ENCODE measurements at places on chromosomes 4 and X. TPM values are rescaled to one million over a fixed set of nuclear protein-coding genes. Genes with fewer than 3 reads are reported as not detected.

The ANOS1 gene
- 19.3 TPM for total RNA-seq

- peak overlapping the region; percentile 40 for H3K4me3 ChIP-seq
- H3K4me1 ChIP-seq: peaks cover 27% of the 10 kb centered on the region
- H3K27ac ChIP-seq: peak overlapping the region; percentile 98
- no peaks in the 10 kb centered on the region for H3K27me3 ChIP-seq
Measured at GRCh38 chr4:184472614-184473498, 1.5 kb downstream of the IRF2 start.

- H3K4me3 ChIP-seq: no peak overlapping the region
- no peaks in the 10 kb centered on the region for H3K27me3 ChIP-seq
- peaks cover 12% of the 10 kb centered on the region for H3K4me1 ChIP-seq
- no peaks in the 10 kb centered on the region for H3K36me3 ChIP-seq
Measured at GRCh38 chrX:378443-378842, 8.3 kb downstream of the PPP2R3B start.

DNA sequence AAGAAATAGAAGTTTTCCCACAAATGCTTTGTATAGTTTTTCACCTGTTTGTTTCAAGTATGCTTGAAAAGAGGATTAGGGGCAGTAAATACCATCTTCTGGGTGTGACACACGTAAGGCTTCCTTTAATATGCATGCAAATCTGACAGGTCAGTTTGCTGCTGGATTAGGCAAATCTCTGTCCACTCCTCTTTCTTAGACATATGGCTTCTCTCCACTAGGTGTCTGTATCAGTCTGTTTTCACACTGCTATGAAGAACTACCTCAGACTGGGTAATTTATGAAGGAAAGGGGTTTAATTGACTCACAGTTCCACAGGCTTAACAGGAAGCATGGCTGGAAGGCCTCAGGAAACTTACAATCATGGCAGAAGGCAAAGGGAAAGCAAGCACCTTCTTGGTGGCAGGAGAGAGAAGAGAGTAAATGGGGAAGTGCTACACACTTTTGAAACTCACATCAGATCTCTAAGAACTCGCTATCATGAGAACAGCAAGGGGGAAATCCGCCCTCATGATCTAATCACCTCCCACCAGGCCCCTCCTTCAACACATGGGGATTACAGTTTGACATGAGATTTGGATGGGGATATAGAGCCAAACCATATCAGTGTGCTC, 66.9 kb downstream of the TAB3 start:
- no peak overlapping the region for H3K27ac ChIP-seq
- H3K4me3 ChIP-seq: no peak overlapping the region
- no peaks in the 10 kb centered on the region for H3K4me1 ChIP-seq
- H3K27me3 ChIP-seq: no peaks in the 10 kb centered on the region
- no peaks in the 10 kb centered on the region for H3K36me3 ChIP-seq

DNA sequence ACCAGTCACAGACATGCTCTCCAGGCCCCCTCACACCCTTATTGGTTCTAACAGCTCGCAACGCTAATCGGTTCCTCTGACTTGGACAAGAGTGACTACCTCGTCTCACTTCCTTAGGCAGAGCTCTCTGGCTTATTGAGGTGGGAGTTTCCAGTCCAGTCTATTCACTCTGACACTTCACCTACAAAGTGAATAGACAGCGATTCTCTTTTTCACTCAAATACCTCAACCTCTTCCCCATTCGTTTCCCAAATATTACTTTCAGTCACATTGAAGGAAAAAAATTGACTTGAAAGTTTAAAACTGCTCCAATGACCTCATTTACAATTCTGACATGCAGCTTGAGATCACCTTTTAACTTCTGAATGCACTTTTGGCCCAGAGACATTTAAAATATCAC, 17.7 kb downstream of the HELT start:
- H3K4me3 ChIP-seq: no peak overlapping the region
- no peak for DNase-seq
- no peak overlapping the region for H3K27ac ChIP-seq
- peaks cover 5% of the 10 kb centered on the region for H3K4me1 ChIP-seq

The HS3ST1 gene
- total RNA-seq: 1.9 TPM

The SORBS2 gene
- 332 TPM for total RNA-seq

The GYPA gene
- not detected for total RNA-seq

The TRPC5OS gene
- total RNA-seq: not detected

The RAB41 gene
- total RNA-seq: not detected

DNA sequence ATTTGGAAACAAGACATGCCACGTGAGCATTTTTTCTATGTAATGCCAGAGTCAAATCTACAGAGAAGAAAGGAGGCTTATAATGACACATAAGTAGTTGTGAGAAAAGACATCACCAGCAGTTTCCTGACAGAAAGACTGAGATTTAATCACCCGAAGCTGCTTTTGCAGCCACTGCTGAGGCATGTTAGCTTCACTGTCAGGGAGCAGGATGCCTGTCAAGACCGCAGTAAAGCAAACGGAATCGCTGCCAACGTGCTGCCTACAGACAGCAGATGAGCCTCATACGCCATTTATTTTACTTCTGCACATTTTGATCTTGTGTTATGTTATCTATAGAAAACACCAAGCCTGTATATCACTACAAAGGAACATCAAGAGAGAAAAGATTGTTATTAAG, 68.7 kb upstream of the NDST3 start:
- H3K4me1 ChIP-seq: no peaks in the 10 kb centered on the region
- H3K27ac ChIP-seq: no peak overlapping the region
- H3K4me3 ChIP-seq: no peak overlapping the region
- no peaks in the 10 kb centered on the region for H3K27me3 ChIP-seq
- no peak for DNase-seq
- no peaks in the 10 kb centered on the region for H3K36me3 ChIP-seq

The ZNF630 gene
- total RNA-seq: 6.4 TPM
